Karpas-422 (cell line): ENCODE measurements at places on chromosomes 1 and 21. TPM values are rescaled to one million over a fixed set of nuclear protein-coding genes. Genes with fewer than 3 reads are reported as not detected.

SH3D21 gene
- 8.2 and 16.4 TPM in 2 replicates for total RNA-seq

DNA sequence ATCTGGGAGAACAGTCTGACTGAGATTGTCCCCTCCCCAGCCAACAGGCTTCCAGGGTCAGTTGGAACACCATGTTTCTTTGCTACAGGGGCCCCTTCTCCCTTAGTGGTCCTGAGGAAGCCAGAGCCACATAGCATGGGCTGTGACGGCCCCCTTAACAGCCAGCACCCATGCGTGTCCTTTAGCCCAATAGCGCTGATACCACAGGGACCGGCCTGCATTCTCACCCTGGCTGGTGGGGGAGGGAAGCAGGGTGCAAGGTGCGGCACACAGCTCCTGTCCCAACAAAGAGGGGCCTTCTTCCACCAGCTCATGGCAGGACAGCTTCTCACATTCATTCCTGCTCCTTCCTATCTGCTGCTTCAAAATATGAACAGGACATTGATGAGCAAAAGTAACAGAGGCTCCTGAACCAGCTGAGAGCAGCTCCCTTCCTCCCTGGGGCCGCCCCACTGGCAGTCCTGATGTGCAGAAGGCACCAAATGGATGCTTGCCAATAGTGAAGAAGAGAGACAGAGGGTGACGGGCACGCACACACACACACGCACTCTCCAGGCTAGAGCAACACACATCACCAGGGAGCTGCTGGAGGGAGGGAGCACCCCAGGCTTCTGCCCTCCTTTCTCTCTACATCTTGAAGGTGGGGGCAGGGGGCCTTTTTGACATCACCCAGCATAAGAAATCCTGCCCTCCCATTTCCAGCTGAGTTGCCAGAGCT is 99.4 kb downstream of the CRYAA start:
- no peaks in the 10 kb centered on the region for H3K36me3 ChIP-seq
- H3K4me3 ChIP-seq: no peak overlapping the region
- no peaks in the 10 kb centered on the region for H3K27me3 ChIP-seq
- H3K27ac ChIP-seq: no peak overlapping the region
- no peak for DNase-seq

DNA sequence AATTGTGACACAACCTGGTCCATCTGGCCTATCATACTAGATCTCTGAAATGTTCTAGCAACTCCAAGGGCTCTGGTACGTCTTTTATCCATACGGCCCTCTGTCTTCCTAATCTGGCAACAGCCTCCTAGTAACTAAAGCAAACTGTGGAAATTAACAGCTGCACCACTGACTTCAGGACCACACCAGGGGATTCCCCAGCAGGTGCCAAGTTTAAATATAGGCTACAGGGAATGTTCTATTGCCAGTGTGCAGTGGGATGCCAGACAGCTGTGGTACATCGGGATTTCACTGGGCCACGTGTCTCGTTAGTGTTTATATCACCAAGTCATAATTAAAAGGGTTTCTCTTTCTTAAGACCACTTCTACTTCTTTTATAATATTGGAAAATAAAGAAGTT is 94.3 kb downstream of the RGS2 start:
- no peaks in the 10 kb centered on the region for H3K27me3 ChIP-seq
- no peak overlapping the region for H3K4me3 ChIP-seq
- no peaks in the 10 kb centered on the region for H3K4me1 ChIP-seq
- no peak overlapping the region for H3K27ac ChIP-seq

LCE2A gene
- not detected in 2 replicates for total RNA-seq

DNA sequence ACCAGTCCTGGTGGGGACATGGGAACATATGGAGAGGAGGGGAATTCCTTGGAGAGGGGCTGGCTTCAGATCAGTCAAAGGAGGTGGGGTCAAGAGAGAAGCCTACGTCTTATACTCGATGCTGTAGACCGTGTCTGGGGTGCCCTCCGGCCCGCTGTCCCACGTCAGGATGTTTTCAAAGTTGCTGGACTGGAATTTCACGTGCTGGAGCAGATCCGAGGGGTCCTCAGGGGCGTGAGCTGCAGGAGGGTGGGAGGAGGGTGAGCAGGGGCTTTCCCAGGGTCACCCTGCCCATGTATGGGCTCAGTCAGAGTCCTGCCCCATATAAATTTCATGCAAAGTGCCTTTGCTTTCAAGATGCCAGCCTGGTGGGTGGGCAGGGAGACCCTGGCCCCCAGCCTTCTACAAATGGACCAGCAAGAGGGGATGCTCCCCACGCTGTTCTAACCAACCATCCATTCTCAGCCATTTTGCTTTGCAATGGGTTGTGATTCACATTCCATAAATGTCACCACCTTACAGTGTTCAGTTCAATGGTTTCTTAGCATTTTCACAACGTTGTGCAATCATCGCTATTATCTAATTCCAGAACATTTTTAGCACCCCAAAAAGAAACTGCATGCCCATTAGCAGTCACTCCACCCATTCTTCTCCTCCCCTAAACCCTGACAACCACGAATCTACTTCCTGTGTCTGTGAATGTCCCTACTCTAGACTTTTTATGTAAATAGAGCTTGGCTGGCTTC is 4.3 kb downstream of the IL22RA1 start:
- H3K4me1 ChIP-seq: no peaks in the 10 kb centered on the region
- no peak for DNase-seq
- H3K4me3 ChIP-seq: no peak overlapping the region
- no peaks in the 10 kb centered on the region; the same call in 1 of the 2 replicates for H3K27me3 ChIP-seq

- DNase-seq: no peak
- H3K36me3 ChIP-seq: peaks cover 10% of the 10 kb centered on the region; the same call in 1 of the 2 replicates
- no peaks in the 10 kb centered on the region for H3K27me3 ChIP-seq
- no peak overlapping the region for H3K4me3 ChIP-seq
These were observed 50.2 kb downstream of the LRRC8D start for GRCh38 chr1:89870998-89871397.

GBP1 gene
- total RNA-seq: 0.29 and 0.34 TPM in 2 replicates

- H3K36me3 ChIP-seq: no peaks in the 10 kb centered on the region
- no peaks in the 10 kb centered on the region for H3K4me1 ChIP-seq
- no peak for DNase-seq
- H3K27ac ChIP-seq: no peak overlapping the region
- no peaks in the 10 kb centered on the region for H3K27me3 ChIP-seq
- no peak overlapping the region for H3K4me3 ChIP-seq
These were observed 378.9 kb downstream of the DUSP10 start for GRCh38 chr1:221363039-221363438.

- no peak overlapping the region for H3K27ac ChIP-seq
- H3K27me3 ChIP-seq: no peaks in the 10 kb centered on the region
- no peak for DNase-seq
- H3K4me1 ChIP-seq: peaks cover 2% of the 10 kb centered on the region; the same call in 1 of the 2 replicates
- no peak overlapping the region for H3K4me3 ChIP-seq
These were observed 3.2 kb downstream of the PGLYRP4 start for GRCh38 chr1:153345187-153346076.

JTB gene
- 314 and 343 TPM in 2 replicates for total RNA-seq

- peaks cover 21% of the 10 kb centered on the region for H3K36me3 ChIP-seq
- peak overlapping the region; percentile 73 for H3K4me3 ChIP-seq
- no peaks in the 10 kb centered on the region for H3K27me3 ChIP-seq
- peak overlapping the region; percentile 98 for H3K27ac ChIP-seq
- peaks cover 82% of the 10 kb centered on the region for H3K4me1 ChIP-seq
These were observed 602 bp downstream of the SH3BGRL3 start for GRCh38 chr1:26280333-26281042.

- H3K4me3 ChIP-seq: no peak overlapping the region
- H3K27ac ChIP-seq: no peak overlapping the region
These were observed 25.7 kb downstream of the DNAJC11 start for GRCh38 chr1:6675941-6676340.

- H3K27me3 ChIP-seq: no peaks in the 10 kb centered on the region
- H3K27ac ChIP-seq: no peak overlapping the region
- H3K36me3 ChIP-seq: no peaks in the 10 kb centered on the region
- DNase-seq: no peak
- H3K4me3 ChIP-seq: no peak overlapping the region
These were observed 119.2 kb downstream of the PBX1 start for GRCh38 chr1:164678136-164678700.

DNA sequence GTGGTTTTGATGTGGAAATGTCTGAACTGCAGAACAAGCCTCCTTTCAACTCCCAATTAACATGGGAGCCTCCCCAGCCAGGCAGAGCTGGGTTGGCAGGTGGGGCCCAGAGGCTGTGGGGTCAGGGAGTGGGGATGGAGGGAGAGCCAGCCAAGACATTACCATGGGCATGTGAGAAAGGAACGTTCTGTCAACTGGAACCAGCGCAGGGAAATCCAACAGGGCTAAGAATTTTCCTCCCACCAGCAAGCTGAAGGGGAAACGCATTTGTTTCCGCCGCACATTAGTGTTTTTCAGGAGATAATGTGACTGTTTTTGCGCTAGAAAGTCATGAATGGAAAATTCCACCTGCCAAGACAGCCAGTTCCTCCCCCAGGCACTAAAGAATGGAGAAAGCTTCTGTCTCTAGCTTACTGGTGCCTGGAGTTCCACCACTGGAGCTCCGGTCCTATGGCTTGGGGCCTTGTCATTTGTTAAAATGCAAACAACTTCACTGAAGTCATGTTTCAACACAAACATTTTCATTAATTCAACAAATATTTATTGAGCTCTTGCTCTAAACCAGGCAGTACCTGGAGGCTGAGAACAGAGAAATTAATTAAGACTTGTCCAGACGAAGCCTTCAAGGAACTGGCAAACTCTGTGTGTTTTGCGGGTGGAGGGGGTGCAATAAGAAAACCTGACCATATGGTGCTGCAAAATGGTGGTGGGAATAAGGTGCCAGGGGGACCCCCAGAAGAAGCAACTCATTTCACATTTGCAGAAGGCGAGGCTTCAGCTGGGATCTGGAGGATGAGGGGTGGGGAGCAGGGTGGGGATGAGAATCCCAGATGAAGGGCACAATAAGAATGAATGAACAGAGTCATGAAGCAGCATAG is 305.1 kb downstream of the MATN1 start:
- no peak overlapping the region for H3K4me3 ChIP-seq
- no peak for DNase-seq
- H3K36me3 ChIP-seq: no peaks in the 10 kb centered on the region
- no peaks in the 10 kb centered on the region for H3K27me3 ChIP-seq
- H3K4me1 ChIP-seq: peaks cover 4% of the 10 kb centered on the region
- no peak overlapping the region for H3K27ac ChIP-seq
